AG09319 (cell line): ENCODE measurements at places on chromosomes 12 and 14.

- no peak for DNase-seq
These were observed 128.1 kb downstream of the ASCL1 start for GRCh38 chr12:103085541-103085940.

DNA sequence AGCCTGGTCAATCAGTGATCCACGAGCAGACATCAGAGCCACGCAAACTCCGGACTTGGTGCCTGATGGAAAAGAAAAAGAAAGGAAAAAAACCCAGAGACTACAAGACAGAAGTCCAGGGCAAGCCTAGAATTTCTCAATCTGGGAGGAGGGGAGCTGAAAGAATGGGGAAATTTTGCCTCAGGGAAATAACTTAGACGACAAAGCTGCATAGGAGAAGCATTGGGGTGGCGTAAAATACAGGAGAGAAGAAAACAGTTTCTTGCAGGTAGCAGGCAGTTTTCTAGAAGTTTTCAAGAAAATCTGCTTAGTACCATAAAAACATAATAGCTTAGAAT lies 2.6 kb upstream of the SLC11A2 start:
- no peak for DNase-seq

GRCh38 chr12:74626397-74626796 lies 88.8 kb downstream of the ATXN7L3B start:
- DNase-seq, result no peak

GRCh38 chr12:107635139-107635538 lies 50.5 kb upstream of the PWP1 start:
- no peak for DNase-seq

DNA sequence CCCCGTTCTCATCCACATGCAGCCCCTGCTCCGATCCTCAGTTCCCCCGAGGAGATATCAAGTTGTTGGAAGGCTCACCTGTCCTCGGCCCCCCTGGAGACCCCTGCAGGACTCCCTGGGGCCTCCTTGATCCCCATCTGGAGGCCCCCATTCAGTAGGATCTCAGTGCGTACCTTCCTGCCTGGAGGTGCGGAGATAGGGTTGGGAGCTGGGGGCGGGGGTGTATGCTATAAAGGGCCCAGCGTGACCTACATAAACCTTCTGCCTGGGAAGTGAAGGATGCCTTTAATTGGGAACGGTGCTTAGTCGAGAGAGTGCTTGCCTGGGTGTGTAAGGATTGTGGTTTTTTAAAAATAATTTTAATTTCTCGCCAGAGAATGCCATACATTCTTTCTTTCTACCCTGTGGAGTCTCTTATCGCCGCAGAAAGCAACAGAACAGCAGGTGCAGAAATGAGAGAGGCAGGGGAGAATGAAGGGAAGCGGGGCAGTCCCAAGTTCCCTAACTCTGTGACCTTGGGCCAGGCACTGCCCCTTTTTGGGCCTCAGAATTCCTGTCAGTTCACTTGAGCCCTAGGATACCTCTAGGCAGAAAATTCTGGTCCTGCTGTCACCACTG lies 153.7 kb downstream of the TSPAN9 start:
- no peak for DNase-seq

GRCh38 chr12:87425942-87426554 lies 603.2 kb downstream of the C12orf50 start:
- no peak for DNase-seq

DNA sequence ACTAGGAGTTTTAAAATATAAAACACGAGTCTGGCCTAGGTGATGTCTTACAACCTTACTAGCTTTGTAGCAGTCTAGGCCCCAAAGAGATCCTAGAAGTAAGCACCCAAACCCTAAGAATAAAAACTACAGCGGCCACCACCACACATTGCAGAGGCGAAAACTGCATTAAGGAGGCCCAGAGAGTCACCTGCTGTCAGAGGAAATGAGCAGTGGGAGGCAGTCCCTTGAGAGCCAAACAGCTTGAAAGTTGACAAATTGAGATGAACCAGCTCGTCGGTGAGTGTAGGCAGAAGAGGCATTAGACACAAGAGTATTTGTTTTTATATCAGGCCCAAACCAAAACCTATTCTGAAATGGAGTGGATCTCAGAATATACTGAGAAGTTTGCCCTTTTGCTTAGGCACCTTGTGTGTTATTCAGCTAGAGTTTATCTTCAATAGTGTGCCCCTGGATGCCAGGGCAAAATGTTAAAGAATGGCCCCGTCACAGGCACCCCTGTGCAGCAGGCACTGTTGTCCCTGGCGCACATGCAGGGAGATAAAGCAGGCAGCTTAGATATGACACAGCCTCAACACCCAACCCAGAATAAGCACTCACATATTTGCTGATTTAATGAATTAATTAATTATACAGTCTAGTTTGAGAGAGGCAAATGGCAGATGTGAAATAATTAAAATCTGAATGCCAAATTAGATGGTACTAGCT lies 56.7 kb downstream of the TTC7B start:
- no peak for DNase-seq

DNA sequence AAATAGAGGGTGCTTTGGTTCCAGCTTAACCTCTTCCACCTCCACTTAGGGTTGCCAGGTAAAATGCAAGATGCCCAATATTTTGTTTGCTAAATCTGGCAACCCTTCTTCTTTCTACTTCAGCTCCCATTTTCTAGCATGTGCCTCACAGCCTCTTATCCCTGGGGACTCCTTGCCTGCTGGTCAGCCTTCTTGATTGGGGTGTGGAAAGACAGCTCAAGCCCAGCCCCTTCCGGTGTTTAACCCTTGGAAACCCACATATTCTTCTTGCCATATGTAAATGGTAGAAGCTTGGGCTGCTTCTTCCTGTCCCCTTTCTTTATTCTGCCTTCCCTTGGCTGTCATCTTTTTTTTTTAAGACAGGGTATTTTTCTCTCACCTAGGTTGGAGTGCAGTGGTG lies 5.7 kb downstream of the SPIC start:
- DNase-seq, result no peak

DNA sequence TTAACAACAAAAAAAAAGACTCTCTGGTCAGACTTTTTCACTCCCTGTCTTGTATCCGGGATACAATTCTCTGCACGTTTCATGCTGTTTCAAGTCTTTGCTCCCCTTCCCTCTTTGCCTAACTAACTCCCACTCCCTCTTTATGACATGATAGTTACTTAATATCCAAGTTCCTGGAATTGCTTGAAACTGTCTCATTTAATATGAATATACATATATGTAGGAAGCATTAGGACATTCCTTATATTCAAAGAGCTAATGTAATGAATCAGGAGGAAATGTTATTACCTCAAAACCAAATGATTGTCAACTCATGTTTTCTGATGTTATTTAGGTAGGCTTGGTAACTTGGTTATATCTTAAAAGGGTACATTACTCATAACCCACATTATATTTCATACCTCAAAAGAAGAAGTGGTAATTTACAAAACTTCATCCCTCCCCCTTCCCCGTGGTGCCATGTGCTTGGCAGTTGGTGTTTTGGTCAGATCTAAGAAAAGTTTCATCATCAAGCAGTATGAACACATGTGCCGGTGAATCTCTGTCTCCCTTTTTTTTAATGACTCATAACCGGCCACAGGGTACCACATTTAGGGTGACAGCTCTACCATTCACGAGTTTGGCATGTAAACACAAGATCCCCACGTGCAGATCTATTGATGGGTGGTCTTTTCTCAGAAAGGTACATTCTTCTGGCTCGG lies 56.5 kb downstream of the HCAR2 start:
- peak; percentile 23 for DNase-seq
